ENCODE measurements at places on chromosomes 3 and 15. TPM values are rescaled to one million over a fixed set of nuclear protein-coding genes. Genes with fewer than 3 reads are reported as not detected.

DNA sequence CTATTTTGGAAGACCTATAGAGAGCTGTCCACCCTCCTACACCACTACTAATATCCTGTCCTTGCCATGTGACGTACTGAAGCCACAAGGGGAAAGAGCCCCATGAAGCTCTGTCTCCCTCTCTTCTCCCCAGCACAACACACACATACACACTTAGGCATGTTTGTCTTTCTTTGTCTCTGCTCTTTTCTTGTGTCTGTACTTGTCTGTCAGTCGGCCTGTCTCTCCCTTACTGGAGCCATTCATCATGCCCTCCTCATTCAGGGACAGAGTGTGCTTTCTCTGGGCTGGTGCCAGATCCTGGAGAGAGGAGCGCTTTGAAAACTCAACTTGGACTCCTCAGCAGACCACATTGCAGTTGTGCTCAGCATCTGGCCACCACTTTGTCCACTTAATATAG, 47.6 kb downstream of the PSMD6 start:
- peak overlapping the region; percentile 19 for H3K27ac ChIP-seq
- no peak overlapping the region for H3K4me3 ChIP-seq
- no peak for DNase-seq

- no peaks in the 10 kb centered on the region for H3K36me3 ChIP-seq
- DNase-seq, result no peak
- no peaks in the 10 kb centered on the region for H3K27me3 ChIP-seq
- no peaks in the 10 kb centered on the region for H3K4me1 ChIP-seq
- H3K4me3 ChIP-seq, result no peak overlapping the region
Measured at GRCh38 chr3:159480046-159480445, 508.6 kb upstream of the IL12A start.

DNA sequence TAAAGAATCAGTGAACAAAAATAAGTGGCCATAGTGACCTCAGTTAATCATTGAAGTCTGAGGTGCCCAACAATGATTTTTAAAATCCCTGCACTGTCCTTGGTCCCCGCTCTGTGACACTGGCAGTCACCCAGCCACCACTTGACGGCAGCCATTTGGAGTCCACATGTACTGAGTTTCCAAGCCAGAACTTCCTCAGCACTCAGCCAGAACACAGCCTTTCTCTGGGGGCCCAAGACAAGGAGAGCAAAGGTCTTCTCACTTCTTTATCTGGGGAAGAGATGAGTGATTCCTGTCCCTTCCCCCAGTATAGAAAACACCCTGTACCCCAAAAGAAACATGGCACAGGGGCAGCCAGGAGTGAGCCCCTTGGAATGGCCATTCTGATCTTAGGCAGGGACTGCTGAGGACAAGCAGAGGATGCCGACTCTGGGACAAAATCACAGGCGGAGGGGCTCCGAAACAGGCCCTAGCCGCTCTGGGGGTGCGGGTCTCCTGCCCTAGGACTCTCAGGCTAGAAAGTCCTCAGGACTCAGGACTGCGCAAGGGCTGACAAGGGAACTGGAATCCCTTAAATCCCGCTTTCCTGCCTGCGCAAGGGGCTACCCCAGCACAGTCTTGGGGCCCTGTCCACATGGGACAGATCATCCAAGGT, 12.8 kb downstream of the PAK6 start:
- no peak for DNase-seq
- H3K36me3 ChIP-seq, result no peaks in the 10 kb centered on the region
- peaks cover 3% of the 10 kb centered on the region for H3K27me3 ChIP-seq

GRCh38 chr15:62365795-62366442, 200.8 kb upstream of the C2CD4B start:
- peaks cover 3% of the 10 kb centered on the region for H3K27me3 ChIP-seq
- DNase-seq, result no peak
- no peaks in the 10 kb centered on the region for H3K4me1 ChIP-seq
- no peak overlapping the region for H3K4me3 ChIP-seq

- H3K36me3 ChIP-seq, result no peaks in the 10 kb centered on the region
- no peak overlapping the region for H3K27ac ChIP-seq
- H3K4me1 ChIP-seq, result no peaks in the 10 kb centered on the region
- no peaks in the 10 kb centered on the region for H3K27me3 ChIP-seq
Measured at GRCh38 chr3:56288258-56288657, 180.0 kb downstream of the ERC2 start.

DNA sequence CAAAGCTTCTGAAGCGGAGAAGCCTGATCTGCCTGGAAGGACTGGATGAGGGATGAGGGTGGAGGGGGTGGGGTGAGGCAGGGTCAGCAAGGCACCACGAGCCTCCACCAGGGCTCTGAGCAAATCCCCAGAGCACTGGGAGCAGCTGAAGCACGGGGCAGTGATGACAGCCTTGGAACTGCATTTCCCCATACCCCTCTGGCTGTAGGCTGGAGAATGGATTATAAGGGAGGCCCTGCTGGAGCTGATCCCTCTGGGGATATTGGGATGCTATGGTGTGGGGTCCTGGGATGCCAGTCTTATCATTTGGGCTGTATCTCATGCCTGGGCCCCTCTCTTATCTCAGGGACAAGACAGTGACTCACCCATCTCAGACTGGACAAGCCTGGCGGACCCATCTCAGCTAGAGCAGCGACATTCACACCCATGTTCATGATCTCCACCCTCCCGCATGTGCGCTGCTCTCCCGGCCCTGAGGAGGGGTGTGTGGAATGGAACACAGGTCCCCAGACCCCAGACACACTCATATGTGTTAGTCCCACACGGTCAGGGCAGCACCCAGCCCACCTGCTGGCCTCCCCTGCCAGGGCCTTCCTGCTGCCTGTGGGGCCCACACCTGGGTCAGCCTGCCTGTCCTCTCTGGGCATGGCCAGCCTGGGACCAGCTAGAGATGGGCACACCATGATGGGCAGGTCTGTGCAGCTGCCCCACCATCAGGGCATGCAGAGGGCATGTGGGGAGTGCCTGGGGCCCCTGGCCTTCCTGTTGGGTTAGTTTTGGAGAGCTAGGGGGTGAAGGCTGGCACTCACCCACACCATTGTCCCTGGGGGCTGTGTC, 97.1 kb downstream of the FBLN2 start:
- peaks cover 12% of the 10 kb centered on the region for H3K4me1 ChIP-seq
- no peak for DNase-seq
- no peaks in the 10 kb centered on the region for H3K36me3 ChIP-seq
- H3K27me3 ChIP-seq, result no peaks in the 10 kb centered on the region
- no peak overlapping the region for H3K4me3 ChIP-seq
- H3K27ac ChIP-seq, result no peak overlapping the region

DNA sequence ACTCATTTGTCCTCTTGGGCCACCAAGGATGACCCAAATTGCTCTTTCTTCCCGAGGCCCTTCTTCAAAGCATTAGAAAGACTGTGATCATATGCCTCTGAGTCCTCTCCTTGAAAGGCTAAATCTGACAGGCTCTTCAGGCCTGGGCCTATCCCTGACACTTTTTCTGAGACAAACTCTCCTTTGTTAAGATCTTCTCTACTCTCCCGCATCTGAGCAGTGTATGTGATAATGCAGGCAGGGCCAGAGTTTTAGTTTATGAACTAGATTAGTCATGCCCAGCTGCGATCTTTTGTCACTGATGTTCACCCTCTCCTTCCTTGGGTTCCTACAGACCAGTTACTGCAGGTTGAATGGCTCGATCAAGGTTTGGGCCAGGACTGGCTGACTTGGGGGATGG, 39.2 kb downstream of the MASP1 start:
- H3K4me3 ChIP-seq, result no peak overlapping the region
- H3K4me1 ChIP-seq, result no peaks in the 10 kb centered on the region

- H3K27ac ChIP-seq, result no peak overlapping the region
- H3K27me3 ChIP-seq, result no peaks in the 10 kb centered on the region
Measured at GRCh38 chr3:89527736-89528305, 420.4 kb downstream of the EPHA3 start.

GRCh38 chr3:149545049-149545448, 70.6 kb downstream of the TM4SF4 start:
- no peaks in the 10 kb centered on the region for H3K4me1 ChIP-seq
- no peak overlapping the region for H3K4me3 ChIP-seq
- no peaks in the 10 kb centered on the region for H3K27me3 ChIP-seq
- H3K36me3 ChIP-seq, result no peaks in the 10 kb centered on the region
- no peak overlapping the region for H3K27ac ChIP-seq

DNA sequence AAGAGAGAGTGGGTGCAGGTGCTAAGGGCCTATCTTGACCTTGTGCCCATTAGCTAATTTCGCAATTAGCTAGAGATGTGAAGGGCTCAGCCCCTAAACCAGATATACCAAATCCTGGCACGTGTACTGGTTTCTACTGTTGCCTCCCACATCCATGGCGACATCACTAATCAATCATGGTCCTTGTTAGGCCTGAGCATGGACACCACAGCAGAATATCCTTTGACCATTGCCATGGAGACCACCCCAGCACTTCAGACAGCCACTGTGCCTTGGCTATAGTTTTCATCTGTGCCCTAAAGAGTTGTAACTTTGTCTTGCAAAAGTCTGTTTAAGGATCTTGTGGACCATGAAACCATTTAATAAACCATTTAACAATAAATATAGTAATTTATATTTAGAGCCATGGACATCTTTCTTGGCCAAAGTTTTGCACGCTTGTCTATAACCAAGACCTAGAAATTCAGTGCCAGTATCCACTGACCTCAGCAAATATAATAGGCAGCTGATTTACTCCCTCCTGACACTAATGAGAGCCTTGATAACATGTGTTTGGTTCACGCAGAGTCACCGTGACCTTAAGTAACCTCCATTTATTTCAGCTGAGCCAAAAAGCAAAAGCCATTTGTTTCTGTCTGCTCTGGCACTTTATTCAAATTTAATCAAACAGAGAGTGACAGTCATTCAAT, 43.4 kb downstream of the COLQ start:
- H3K36me3 ChIP-seq, result no peaks in the 10 kb centered on the region
- DNase-seq, result no peak
- no peak overlapping the region for H3K4me3 ChIP-seq
- no peaks in the 10 kb centered on the region for H3K4me1 ChIP-seq
- no peak overlapping the region for H3K27ac ChIP-seq

DNA sequence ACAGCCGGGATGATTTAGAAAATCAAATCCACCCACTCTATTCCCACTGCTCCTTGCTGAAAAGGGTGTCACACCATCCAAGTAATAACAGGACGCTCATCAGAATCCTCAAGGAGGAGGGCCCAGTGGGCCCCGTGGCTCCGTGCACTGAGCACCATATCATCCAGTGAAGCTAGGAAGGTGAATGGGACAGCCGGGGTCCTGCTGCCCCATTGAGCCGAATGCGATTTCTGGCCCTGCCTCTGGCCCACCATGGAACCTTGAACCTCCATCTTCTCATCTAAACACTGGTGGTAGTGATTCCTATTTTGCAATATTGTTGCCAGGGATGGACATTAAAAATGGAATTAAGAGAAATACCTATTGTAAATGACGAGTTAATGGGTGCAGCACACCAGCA, 99.1 kb upstream of the SLC6A11 start:
- no peaks in the 10 kb centered on the region for H3K27me3 ChIP-seq
- no peak for DNase-seq
- H3K4me1 ChIP-seq, result no peaks in the 10 kb centered on the region
- H3K27ac ChIP-seq, result no peak overlapping the region
- no peak overlapping the region for H3K4me3 ChIP-seq

Gene KBTBD12
- not detected for total RNA-seq

Gene PLXNB1
- total RNA-seq, result 2.7 TPM

Gene DLEC1
- total RNA-seq, result 5.6 TPM

Gene ROBO1
- total RNA-seq, result not detected

Gene LPP
- 12.5 TPM for total RNA-seq

Gene PP2D1
- total RNA-seq, result not detected

Gene SLC22A14
- total RNA-seq, result not detected

Gene RBP2
- not detected for total RNA-seq

Gene GPR156
- not detected for total RNA-seq

Gene UROC1
- not detected for total RNA-seq

Data from naive thymus-derived CD4-positive, alpha-beta T cell (primary cell).